Stimulated activated CD4-positive, alpha-beta T cell treated with anti-CD3 and anti-CD28 coated beads, Interleukin-2, amount 100 ng/mL, for 48 hours (primary cell): ENCODE measurements at places on chromosomes 2 and 18.
A peak's percentile ranks its signal among the peaks of the same experiment; 100 is the strongest.

DNA sequence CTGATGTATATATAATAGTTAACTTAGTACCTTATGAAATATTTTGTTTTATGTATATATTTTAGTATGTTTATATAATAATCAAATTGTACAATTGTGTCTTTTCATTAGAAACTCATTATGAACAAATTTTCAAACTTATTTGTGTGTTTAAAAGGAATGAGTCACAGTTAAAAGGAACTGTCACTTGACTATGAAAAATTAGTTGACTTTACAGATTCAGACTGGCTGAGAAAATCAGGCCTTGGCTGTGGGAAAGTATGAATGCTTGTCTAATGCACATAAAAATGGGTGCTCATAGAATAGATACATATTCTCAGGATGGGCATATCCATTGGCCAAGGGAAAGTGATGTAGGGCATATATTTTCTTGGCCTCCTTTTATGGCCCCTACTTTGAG is 576.8 kb downstream of the SATB2 start:
- DNase-seq: no peak

DNA sequence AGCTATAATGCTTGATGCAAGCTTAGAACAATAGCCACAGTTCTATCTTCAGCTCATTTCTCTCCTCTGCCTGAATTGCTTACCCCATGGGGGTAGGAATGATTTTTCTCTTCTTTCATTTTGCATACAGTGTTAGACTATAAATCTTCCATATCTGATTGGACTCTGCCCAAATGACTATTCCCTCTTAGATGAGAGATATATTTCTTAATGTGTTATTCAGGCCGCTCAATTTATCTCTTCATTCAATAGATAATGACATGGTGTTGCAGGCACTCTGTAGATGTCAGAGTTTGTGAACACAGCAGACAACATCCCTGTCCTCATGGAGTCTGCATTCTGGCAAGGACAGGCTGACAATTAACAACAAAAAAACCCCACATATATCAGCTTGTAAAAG is 443.7 kb upstream of the CELF4 start:
- DNase-seq: no peak

- DNase-seq: no peak
These were observed 230.1 kb downstream of the LRRTM1 start for GRCh38 chr2:80074321-80075070.

DNA sequence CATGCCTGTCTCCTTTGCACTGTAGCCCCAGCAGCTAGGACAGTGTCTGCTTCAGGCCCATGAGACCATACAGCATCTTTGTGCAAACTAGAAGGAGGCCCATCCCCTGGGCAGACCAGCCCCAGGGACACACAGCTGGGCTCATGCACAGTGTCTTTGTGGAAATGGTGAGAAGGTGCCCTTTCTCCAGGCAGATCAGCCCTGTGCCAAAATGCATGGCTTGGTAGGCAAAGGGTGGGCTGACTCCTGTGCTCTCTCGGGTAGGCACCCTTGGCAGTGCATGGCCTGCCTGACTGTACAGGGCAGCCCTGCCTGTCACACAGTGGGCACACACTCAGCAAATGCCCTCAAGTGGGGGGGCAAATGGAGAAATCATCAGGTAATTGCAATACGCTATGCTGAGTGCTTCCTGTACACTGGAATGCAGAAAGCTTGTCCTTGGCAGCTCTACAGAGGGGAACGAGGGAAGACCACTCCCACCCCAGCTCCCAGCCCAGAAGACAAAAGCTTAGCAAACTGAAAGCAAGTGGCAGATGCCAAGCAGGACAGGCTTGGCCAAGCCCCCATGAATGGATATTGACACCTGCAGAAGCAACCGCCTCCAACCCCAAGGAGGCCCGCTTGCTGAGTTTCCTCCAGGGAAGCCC is 21.6 kb downstream of the TNS1 start:
- no peak for DNase-seq

DNA sequence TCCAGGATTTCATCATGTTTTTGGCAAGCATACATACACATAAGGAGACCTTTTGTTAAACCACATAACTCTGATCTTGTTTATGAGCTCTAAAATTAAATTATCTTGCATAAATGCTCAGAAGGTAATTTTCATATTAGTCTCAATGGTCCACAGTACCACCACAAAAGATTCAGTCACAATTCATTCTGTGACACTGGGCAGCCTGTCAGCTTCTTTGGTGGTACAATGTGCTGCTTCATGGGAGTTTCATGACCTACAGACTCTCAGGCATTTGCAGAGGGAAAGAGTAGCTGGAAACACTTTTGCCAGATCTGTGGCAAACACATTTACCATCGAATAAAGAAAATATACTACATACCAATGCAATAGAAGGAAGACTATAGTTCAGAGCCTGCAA is 51.3 kb upstream of the ZNF397 start:
- DNase-seq: no peak

GRCh38 chr2:23685706-23686105 is 241.2 kb downstream of the ATAD2B start:
- no peak for DNase-seq

GRCh38 chr2:85538507-85539360 is at the start of gene MAT2A:
MAT2A (plus strand) TSS chr2:85539168; CDS start chr2:85539288, 120 bp downstream.
- DNase-seq: peak; percentile 91

DNA sequence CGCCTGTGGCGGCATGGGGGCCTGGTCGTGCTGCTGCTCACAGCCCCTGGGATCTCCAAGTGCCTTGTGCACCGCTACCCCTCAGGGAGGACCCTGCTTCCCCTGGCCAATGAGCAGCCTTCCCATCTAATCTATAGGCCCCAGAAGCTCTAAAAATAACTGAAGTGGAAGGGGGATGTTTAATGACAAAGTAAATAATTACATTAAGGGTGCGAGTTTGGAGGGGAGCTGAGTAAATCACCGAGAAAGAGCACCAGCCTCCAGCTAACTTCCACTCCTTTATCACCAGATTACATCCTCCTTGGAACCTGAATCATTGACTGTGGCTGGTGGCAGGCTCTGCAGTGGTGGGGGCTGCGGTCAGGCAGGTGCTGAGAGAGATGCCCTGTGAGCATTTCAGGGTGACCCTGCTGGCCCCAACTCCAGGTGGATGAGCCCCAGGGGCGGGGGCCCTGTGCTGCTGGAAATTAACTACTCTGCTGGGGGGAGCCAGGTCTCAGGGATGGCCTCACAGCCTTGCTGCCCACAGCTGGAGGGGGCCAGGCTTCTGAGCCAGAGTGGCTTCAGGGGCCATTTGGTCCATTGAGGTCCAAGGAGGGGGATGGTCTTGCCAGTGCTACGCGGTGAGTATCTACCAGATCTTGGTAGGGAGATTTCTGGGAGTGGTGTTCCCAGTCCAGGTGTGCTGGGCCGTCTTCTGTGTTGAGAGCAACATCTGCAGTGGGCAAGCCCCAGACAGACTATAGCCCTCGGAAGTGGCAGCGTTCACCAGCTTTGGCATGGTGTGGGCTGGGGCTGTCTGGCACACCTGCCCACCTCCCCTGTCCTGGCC is 74.2 kb downstream of the GLI2 start:
- no peak for DNase-seq

DNA sequence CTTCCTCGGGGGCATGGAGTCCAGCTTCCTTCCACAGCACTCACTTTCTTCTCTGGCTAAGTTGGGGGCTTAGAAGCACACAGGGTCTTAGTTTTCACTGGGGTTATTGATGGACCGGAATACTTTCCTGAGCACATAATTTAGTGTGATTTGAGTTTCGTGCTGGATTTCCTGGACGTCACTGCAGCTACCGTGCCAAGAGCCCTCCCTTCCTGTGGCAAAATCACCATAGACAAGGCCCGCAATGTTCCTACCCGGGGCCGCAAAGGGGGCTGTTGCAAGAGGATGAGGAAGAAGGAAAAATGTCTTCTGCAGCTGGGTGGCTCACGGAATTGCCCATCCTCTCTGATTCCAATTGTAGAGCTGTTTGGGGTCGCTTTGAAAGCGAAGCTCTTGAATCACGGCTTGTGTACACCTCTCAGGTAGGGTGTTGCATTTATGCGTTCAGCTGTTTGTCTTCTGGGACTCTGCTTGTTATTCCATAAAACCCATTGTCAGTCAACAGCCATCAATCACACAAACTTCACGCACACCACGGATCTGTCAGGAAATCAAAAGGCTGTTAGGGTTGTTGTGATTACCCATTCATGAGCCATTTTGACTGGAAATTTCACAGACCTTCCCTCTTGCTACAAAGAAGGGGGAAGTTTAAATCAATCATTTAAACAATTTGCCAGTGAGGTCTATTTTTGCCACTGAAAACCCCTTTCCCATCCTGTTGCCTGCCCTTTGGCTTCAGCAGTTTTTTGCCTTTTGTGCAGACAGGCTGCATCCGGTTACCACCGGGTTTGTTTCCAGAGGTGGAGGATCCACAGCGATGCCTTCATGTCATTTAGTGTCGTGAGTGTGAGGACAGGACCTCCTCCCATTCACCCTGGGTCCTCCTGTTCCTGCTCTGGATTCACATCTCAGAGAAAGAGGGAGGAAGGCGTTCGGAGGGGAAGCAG is 36.0 kb downstream of the SMIM21 start:
- DNase-seq: no peak

- DNase-seq: no peak
These were observed 42.7 kb downstream of the ST6GAL2 start for GRCh38 chr2:106843001-106843909.

DNA sequence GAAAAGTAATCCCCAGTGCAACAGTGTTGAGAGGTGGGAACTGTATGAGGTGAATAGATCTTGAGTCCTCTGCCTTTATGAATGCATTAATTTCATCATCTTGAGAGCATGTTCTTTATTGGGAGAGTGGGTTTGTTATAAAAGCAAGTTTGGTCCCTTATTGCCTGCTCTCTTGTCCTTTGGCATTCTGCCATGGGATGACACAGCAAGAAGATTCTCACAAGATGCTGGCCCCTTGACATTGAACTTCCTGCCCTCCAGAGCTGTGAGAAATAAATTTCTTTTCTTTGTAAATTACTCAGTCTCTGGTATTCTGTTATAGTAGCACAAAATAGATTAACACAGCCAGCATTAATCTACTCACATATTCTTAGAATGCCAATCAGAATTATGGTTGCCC is 108.6 kb downstream of the EHBP1 start:
- DNase-seq: no peak

DNA sequence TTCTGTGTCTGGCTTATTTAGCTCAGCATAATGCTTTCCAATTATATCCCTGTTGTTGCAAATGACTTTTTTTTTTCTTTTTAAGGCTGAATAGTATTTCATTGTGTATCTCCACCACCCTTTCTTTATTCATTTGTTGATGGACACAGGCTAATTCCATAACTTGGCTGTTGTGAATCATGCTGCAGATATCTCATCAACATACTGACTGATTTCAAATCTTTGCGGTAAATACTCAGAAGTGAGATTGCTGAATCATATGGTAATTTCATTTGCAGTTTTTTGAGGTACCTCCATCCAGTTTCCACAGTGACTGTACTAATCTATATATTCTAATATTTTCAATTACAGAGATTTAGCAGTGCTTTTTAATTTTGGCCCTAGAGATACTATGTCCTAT is 266.2 kb downstream of the TMX3 start:
- no peak for DNase-seq

DNA sequence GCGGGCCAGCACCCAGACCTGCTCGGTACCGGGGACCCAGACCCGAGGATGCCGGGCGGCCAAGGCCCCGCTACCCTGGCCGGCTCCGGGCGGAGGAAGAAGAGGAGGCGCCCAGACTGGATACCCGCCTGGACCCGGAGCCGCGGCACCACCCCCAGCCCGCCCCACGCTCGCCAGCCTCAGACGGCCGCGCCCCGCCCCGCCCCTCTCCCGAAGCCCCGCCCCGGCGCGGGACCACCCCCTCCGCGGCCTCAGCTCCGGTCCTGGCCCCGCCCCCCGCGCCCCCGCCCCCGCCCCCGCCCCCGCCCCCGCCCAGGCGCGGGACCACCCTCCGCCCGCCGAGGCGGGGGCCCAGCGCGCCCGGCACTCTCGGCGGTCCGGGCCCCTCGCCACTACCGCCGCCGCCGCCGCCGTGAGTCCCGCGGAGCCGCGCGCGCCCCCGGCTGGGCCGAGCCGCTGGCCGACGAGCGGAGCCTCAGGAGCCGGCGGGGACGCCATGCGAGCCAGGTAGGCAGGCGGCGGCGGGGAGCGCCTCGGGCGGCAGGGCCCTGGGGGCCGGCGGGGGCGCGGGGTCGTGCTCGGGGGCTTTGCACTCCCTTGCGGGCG is at the start of gene SH3BP4:
Gene SH3BP4, plus strand, starts transcription at position 354 of the 606 bp plus-strand sequence. CDS start 82,986 bp downstream, outside the sequence.
- peak; percentile 27 for DNase-seq

DNA sequence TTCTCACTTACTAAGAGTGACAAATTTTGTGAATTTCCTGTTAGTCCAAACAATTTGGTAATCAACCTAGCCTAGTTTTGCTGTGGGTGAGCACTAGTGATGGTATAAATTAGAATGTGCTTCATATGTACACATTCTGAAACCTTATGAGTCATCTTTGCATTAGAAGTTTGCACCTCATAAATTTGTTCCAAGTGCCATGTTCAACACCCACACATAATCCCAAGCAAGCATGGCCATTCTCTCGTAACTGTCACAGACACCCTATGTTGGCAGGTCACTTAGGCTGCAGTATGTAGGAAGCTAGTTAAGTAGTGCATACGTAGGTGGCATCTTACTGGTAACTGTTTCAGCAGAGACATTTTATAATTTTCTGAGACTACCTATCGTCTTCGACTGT is 46.9 kb downstream of the NAB1 start:
- no peak for DNase-seq

DNA sequence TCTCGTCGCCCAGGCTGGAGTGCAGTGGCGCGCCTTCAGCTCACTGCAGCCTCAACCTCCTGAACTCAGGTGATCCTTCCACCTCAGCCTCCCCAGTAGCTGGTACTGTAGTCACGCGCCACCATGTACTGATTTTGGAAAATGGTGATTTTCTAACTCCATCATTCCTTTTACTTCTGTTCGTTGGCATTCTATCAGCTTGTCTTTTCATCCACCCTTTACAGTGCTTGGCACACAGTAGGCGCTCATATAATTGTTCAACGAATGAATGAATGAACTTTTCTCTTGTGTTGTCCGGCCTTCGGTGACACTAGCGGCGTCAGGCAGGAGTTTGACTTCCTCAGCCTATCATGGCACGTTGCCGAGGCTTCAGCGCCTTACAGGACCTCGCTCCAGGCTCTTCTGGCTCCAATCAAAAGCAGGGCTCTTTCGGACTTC is 373 bp upstream of the MTHFD2 start:
- DNase-seq: no peak

- DNase-seq: peak; percentile 70
These were observed 10.6 kb upstream of the HOXD4 start for GRCh38 chr2:176140513-176141317.

DNA sequence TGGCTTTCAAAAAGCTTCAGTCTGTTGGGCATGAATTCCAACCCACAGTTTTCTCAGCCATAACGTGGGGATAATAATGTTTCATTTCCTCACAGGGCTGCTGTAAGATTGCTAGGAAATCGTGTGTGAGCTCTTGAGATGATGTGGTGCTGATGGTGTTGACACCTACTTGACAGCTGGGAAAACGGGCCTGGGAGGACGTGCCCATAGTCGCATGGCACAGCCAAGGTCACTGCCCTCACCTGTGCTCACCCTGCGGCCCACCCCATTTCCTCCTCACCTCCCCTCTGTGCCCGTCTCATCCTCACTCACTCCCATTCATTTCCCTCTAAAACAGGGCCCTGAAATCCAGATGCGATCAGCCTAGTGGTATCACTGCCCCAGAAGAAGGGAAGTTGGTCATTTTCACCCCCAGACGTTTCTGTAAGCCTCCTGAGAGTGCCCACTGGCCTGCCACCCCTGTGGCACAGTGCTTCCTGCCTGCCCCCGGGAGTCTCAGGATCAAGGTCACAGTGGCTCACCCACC is 33.0 kb downstream of the DPYSL5 start:
- no peak for DNase-seq

- DNase-seq: no peak
These were observed 112.8 kb downstream of the CDC42EP3 start for GRCh38 chr2:37558623-37559022.

GRCh38 chr2:112140205-112140802 is 2.1 kb downstream of the FBLN7 start:
- DNase-seq: no peak

- no peak for DNase-seq
These were observed 81.6 kb downstream of the TWIST2 start for GRCh38 chr2:238929242-238930081.
